ENCODE measurements at places on chromosomes 16 and 17.

- DNase-seq, result no peak
Measured at GRCh38 chr16:28063591-28064061, at the start of gene GSG1L. Gene GSG1L (minus strand): TSS chr16:28063714. CDS start chr16:28063424, 290 bp downstream.

DNA sequence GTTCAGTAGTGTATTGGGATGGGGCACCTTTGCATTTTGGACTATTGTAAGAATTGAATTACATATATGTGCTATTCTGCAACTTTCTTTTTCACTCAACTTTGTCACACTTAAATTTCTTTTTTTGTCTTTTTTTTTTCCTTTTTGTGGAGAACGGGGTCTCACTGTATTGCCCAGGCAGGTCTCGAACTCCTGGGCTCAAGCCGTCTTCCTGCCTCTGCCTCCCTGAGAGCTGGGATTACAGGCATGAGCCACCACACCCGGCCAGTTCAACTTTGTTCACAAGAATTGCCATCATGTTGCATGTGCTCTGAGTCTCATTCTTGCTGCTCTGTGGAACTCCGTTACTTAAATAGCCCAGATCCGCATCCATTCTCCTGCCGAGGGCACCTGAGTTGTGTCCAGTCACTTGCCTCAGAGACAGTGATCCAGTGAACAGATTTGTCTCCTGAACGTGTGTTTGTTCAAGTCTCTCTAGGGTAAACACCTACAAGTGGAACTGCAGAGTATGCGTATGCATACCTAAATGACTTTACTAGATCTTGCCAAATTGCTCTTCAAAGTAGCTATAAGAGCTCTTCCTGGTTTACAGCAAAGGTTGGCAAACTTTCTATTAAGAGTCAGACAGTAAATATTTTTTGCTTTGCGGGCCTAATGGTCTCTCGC, 3.4 kb upstream of the SLC38A10 start:
- DNase-seq, result no peak

- no peak for DNase-seq
Measured at GRCh38 chr17:19442731-19443130, 31.7 kb downstream of the RNF112 start.

GRCh38 chr17:29628644-29629043, 5.9 kb upstream of the CORO6 start:
- DNase-seq, result no peak

- peak; percentile 44 for DNase-seq
Measured at GRCh38 chr17:69314246-69315065, 12.5 kb downstream of the ABCA5 start.

DNA sequence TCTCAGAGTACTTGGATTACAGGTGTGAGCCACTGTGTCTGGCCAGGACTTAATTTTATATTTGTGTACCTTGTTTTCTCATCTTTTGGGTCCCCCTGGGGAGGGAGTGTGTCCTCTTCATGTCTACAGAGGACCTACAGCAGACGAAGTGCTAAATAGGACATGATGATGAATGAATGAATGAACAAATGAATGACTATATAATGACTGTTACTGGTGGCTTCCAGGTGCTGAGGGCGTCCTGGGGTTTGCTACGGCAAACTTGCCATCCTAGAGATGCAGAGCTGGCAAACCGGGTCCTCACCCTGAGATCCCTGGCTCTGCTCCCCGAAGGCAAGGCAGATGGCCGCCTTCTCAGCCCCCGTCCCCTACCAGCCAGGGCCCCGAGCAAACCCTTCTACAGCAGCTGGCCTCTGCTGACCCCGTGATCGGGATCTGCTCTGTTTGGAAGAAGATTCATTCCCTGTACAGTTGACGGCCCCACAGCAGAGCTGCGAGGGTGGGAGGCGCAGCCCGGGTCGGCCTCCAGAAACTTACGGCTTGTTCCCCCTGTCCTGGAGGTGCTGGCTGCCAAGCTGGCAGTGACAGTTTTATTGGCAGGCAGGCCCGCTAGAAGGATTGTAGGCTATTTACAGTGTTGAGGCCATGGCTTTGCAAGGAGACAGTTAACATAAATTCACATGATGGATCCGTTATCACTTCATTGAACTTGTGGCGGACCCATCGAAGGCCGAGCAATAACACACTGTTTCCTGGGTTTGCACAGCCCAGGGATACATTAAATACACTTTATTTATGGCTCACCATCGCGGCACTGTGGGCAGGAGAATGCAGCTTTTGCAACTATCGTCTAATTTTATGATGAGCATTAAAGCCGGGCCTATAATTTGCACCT, 197.7 kb upstream of the GSE1 start:
- DNase-seq, result no peak

DNA sequence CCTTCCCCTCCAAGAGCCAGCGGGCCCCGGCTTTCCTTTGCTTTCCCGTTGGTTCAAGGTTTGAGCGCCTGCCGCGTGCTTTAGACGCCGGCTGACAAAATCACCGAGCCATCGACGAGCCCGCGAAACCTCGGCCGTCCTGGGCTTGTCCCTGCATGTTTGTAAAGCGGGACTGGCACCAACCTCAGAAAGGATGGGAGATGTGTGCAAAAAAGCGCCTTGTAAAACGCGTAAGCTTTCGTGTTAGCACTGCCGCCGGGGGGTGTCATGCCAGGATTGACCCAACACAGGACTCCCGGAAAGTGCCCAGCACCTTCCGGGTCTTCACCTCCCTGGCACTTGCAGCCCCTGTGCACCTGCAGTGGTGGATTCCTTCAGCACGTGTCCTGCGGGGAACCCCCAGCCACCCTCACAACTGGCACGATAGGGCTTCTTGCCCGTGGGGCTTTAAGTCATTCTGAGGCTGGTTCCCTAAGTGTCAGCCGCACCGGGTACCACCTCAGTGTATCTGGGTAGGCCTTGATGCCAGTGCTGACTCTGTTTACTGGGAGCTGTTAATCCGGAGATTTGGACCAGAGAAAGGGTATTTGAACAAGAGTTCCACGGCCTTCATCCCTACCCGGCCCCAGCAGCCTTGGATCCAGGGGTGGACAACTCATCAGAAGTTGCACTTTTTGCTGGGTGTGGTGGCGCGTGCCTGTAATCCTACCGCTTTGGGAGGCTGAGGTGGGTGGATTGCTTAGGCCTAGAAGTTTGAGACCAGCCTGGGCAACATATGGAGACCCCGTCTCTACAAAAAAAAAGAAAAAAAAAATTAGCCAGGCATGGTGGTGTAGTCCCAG, 817 bp downstream of the NDUFAF8 start:
- DNase-seq, result no peak

DNA sequence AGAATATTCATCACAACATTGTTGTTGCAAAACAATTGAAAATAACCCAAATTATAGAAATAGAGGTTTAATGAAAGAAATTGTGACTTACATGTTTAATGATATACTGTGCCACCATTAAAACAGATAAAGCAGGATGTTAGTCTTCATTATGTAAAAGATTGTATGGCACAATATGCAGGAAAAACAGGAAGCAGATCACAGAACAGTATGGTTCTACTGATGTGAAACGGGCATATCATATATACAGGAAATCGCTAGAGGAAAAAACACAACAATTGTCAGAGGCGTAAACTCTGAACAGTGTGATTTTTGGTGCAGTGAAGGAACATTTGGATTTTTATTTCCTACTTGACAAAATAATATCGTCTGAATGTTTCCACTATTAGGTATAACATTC, 22.0 kb downstream of the OR3A1 start:
- no peak for DNase-seq

DNA sequence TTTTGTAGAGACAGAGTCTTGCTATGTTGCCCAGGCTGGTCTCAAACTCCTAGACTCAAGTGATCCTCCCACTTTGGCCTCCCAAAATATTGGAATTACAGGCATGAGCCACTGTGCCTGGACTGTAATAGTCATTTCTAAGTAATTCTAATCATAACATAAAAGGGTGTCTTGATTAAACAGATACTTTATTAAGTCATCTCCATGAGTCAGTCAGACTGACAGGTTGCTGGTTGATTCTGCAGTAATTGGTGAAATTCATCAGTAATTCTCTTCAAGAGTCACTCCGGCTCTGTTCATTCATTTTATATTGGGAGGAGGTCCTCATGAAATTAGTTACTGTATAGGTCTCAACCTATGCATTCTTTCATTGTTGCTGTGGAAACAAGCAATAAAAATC, 85.6 kb downstream of the SPECC1 start:
- no peak for DNase-seq

- no peak for DNase-seq
Measured at GRCh38 chr17:5718726-5719125, 134.4 kb upstream of the NLRP1 start.

- DNase-seq, result peak; percentile 76
Measured at GRCh38 chr16:72240466-72240865, 68.5 kb upstream of the PMFBP1 start.

- no peak for DNase-seq
Measured at GRCh38 chr16:65213866-65214595, 92.2 kb upstream of the CDH11 start.

DNA sequence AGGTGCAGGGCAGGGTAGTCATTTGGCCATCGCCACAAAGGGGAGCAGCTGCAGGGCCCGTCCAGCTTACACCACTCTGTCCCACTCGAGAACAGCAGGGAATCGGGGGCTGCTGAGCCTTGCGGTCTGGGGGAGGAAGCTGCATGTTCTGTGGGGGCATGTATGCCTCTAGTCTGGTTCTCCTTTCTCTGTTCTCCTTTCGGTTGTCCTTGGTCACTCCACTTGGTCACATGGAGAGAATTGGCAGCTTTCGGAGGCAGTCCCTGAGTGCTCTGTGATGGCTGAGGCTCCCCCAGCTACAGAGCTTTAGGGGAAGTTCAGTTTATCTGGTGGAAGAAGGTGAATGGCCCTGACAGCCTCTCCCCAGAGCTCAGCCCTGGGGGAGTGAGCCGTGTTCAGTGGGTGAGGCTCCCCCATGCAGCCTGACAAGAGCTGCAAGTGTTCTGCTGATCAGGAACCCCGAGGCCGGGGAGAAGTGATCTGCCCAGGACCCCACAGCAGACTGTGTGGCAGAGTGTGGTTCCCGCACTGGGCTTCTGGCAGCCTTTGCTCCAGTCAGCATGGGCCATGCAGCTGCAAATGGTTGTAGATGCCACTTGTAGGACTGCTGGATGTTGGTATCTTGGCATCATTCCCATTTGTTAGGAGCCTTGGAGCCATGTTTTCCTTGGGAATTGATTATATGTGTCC, 22.3 kb upstream of the SMPD3 start:
- DNase-seq, result no peak

- DNase-seq, result no peak
Measured at GRCh38 chr17:75241996-75242460, 19.4 kb downstream of the GGA3 start.

- no peak for DNase-seq
Measured at GRCh38 chr16:25317732-25318316, 60.2 kb upstream of the ZKSCAN2 start.

DNA sequence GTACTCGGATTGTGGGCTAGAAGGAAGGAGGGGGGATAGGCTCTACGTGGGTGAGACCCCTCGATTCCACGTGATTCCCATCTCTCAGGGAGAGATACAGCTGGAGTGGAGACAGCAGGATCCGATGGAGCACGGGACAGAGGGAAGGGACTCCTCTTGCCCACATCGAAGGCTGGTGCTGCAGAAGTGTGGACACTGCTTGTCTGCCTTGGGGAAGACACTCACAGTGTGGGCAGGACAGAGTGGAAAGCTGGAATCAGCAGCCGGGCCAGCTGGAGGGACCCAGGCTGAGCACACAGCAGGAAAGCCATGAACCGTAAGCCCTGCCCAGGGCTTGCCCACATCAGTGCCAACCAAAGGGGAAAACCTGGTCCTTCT, 42.1 kb upstream of the RPH3AL start:
- no peak for DNase-seq

DNA sequence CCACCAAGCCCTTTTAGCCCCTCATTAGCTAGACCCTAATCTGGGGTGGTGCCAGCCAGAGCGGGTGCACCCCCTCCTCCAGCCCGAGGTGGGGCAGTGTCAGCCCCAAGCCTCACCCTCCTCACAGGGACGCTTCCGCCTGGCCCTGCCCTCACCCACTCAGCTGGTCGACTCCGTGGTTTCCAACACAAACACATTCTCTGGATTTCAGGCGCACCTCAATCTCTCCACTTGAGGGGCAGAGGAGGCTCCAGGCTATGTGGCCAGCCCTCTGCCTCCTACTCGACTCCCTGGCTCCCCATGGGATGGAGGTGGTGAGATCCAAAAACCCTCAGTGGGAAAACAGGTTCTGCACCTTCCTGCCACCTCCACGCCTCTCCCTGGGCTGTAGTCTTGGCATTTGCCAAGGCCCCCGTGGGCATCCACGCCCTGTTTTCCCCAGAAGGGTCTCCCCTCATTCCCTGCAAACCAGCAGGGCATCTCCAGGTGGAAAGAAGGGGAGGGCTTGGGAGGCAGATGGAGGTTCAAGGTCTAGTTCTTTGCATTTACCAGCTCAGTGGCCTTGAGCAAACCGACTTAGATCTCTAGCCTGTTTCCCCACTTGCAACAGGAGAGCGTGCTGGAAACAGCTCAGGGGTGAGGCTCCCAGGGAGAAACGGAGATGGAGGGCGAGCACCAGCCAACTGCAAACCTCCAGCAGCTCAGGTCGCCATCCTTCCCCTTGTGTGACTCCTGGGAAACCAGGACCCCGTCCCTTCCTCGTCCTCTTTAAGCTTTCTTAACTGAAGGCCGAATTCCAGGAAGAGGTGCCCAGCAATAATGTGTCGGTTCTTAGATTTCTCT, 1.7 kb downstream of the EMP2 start:
- no peak for DNase-seq

DNA sequence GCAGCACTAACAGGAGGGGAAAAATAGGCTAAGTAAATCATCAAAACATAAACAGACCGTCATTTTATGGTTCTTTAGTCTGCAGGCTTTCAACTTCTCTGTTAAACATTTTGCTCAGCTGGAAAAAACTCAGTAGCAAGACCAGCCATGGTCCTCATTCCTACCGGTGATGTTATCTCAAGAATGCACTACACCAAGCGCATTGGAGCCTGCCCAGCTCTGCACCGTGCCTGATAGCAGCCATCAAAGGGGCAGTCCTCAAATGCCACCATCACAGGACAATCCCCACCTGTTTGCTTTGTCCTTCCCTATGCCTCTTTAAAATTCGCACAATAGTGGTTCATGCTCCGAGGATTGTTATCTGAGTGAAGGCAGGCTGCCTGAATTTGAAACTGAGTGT, 181.5 kb upstream of the MON1B start:
- no peak for DNase-seq

DNA sequence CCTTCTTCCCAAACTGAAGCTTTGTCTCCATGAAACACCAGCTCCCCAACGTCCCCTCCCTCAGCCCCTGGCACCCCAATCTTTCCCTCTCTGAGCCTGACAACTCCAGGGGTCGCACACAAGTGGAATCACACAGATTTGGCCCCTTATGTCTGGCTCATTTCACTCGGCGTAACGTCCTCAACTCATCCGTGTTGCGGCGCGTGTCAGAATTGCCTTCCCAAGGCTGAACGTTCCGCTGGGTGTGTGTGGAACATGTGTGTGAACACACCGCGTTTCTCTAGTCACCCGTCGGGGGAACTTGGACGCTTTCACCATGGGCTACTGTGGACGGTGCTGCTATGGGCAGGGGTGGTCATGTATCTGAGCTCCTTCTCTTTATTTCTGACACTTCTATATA, 45.0 kb downstream of the TBC1D16 start:
- no peak for DNase-seq
